ENCODE measurements at places on chromosomes 6 and 20.

- peak; percentile 61 for DNase-seq
Observed at GRCh38 chr6:22036275-22036674, 260.6 kb downstream of the PRL start.

- DNase-seq, result no peak
Observed at GRCh38 chr6:220721-221475, 71.4 kb upstream of the DUSP22 start.

DNA sequence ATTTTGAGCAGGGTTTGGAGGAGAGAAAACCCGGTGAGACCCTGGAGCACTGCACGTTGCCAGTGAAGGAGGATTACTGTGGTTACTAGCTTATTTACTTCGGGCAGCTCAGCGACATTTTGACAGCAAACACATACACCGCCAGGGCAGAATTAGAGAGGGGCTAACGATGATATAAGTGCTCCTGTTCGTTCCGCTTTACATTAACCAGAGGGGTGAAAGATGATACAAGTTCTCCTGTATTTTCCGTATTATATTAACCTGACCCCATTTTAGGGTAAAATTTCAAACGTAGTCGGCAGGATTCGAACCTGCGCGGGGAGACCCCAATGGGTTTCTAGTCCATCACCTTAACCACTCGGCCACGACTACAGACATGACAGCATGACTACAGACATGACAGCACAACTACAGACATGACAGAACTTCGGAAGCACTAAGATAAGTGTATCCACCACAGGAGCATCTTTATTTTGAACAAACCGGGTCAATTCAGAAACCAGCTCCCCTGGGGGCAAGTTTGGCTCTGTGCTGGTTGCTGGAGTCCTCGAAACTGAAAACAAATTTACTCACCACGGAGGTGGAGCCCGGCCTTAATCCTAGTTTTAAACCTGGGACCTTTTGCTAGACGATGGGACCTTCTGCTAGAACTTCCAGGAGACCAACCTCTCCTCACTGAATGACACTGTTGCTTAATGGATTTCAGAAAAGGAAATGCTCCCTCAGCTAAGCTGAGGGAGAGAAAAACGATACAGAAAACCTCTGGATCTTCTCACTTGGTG lies 80.4 kb upstream of the ZNF184 start:
- DNase-seq, result no peak

- DNase-seq, result no peak
Observed at GRCh38 chr20:16982091-16982726, 234.1 kb downstream of the OTOR start.

- DNase-seq, result no peak
Observed at GRCh38 chr6:24157886-24158285, 31.9 kb downstream of the NRSN1 start.

DNA sequence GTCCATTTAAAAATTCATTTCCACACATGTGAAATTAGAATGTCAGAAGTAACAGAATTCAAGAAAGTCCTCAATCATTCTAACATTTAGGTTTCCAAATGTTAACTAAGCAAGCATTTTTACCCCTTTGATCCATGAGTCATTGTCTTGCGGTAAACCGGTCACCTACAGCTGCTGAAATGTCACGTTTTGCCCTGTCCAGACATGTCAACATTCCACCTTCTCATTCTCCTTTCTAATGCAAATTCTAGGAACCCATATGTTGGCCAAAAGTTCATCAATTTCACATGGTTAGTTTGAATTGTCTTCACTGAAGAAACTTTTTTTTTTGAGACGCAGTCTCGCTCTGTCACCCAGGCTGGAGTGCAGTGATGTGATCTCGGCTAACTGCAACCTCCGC lies 117.2 kb downstream of the IPCEF1 start:
- no peak for DNase-seq

GRCh38 chr20:6411651-6412050 lies 288.8 kb upstream of the FERMT1 start:
- DNase-seq, result no peak

GRCh38 chr6:151180330-151181048 lies 59.3 kb upstream of the AKAP12 start:
- no peak for DNase-seq

DNA sequence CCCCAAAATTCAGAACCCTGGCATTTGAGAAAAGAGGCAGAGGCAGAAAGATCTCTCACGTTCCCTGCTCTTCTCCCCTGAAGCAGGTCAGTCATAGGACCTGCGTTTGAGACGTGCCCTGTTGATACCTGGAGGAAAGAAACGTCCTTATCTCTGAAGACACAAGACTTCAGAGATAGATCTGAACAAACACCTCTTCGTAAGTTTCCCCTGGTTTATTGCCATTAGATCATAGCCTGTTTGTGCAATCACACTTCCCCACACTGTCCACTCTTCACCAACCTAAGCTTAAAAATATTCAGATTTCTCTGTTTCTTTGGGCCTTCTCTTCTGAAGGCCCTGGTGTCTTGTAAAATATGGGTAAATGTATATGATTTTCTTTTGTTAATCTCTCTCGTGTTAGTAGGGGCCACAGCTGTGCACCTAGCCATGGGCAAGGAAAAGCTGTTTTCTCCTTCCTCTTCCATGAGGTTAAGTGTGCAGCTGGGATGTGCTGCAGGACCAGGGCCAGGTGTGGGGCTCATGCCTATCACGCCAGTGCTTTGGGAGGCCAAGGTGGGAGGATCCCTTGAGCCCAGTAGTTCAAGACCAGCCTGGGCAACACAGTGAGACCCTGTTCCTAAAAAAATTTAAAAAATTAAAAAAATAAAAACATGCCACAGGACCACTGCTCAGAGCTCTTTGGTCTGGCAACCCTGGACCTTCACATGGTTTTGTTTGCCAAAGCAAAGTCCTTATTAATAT lies 4.7 kb upstream of the SLC22A2 start:
- DNase-seq, result no peak

DNA sequence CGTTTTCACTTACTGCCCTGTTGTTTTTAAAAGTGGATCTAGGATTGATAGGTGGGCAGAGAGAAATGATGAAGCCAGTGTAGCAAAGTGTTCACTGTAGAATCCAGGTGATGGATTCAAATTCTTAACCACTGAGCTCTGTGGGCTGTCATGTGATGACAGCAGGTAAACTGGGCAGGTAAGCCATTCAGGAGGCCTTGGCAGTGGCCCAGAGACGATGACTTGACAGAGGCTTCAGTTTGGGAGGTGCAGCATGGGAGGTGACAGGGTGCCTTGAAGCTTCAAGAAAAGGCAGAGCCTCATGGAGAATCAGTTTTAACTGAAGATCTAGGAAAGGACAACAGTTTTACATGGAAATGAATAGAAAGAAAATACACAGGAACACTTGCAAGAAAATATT lies 2.0 kb downstream of the NAA20 start:
- no peak for DNase-seq
